ENCODE measurements at places on chromosomes 5 and 9. TPM values are rescaled to one million over a fixed set of nuclear protein-coding genes. Genes with fewer than 3 reads are reported as not detected.

DNA sequence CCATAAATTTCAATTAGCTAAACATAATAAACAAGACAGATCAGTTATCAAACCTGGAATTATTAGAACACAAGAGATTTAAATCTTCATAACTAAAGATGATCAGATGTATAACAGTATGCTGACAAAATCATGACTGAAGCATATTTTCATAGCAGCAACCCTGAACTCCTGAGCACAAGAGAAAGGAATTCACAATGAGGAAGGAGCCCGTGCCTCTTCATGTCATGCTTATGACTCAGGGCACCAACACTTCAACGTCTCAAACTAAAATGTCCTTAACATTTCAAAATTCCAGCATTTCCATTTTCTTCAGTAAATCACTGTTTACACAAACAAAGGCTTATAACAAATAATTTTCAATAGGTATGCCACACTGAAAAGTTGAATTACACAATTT lies 6.7 kb downstream of the AP3B1 start:
- H3K4me3 ChIP-seq = no peak overlapping the region
- no peaks in the 10 kb centered on the region for H3K36me3 ChIP-seq
- DNase-seq = no peak
- no peaks in the 10 kb centered on the region for H3K27me3 ChIP-seq
- no peak overlapping the region for H3K27ac ChIP-seq

DNA sequence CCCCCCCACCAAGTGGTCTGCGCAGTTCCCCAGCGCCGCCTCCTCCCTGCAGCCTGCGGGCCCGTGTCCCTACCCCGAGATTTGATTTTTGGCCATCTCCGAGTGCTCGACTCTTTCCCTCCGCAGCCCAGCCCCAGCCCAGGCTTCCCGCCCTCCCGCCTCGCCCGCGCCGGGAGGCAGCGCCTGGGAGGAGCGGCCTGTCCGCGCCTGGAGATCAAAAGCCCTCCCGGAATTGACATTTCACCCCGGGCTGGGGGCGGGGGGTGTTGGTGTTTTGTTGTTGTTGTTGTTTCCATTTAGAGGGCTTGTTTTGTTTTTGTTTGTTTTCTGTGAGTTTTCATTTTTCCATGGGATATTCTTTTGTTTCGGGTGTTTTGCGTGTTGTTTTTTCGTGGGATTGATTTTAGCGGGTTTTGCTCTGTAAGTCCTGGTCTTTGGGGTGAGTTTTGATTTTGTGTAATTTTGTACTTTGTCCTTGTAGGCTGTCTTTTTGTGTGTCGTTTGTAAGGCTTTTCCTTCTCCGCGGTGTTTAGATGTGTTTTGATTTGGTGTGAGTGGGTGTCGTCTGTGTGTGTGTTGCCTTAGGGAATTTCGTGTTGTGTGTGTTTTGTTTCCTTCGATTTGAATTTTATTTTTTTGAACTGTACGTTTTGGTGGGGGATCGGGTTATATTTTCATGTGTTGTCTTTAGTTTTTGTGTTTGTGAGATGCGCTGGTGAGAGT lies 1.7 kb upstream of the PAX5 start:
- H3K4me1 ChIP-seq = peaks cover 12% of the 10 kb centered on the region
- peak overlapping the region; percentile 12 for H3K27ac ChIP-seq
- no peak overlapping the region for H3K4me3 ChIP-seq

DNA sequence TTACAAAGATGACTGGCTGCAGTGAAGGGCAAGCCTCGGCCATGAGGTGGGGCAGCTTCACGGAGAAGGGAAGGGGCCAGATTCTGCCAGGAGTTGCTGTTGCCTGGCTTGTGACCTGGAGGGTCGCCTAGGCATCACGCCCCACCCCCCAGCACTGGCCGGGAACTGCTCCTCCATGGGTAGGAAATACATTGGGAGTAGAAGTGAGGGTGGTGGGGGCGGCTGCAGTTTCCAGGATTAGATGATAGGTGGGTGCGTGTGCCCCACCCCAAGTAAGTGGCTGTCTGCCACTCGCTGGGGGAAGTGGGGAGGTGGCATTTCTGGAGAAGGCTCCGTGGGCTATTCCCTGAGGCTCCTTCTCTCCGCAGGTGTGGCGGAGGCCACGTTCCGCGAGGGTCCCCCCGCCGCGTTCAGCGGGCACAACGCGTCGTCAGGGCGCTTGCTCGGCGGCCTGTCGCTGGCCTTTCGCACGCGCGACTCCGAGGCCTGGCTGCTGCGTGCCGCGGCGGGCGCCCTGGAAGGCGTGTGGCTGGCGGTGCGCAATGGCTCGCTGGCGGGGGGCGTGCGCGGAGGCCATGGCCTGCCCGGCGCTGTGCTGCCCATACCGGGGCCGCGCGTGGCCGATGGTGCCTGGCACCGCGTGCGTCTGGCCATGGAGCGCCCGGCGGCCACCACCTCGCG lies 16.9 kb downstream of the CRB2 start:
- no peak overlapping the region for H3K4me3 ChIP-seq
- H3K27ac ChIP-seq = no peak overlapping the region
- DNase-seq = no peak
- peaks cover 29% of the 10 kb centered on the region for H3K27me3 ChIP-seq
- no peaks in the 10 kb centered on the region for H3K36me3 ChIP-seq
- H3K4me1 ChIP-seq = no peaks in the 10 kb centered on the region

DNA sequence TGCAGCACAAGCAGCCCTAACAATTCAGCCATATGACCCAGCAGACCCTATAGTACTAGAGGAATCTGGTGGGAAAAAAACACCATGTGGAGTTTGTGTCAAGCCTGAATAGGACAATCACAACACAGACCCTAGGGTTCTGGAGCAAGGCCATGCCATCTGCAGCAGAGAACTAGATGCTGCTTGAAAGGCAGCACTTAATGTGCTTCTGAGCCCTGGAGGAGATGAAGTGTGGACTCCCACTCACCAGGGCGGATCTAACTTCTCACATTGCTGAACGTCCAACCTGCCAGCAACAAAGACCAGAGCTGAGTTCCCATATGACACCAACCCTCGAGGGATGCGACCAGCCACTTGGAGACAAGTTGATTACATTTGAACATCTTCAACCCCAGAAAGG lies 43.2 kb downstream of the GABBR2 start:
- H3K4me1 ChIP-seq = no peaks in the 10 kb centered on the region
- no peak overlapping the region for H3K27ac ChIP-seq
- H3K27me3 ChIP-seq = no peaks in the 10 kb centered on the region
- no peaks in the 10 kb centered on the region for H3K36me3 ChIP-seq

DNA sequence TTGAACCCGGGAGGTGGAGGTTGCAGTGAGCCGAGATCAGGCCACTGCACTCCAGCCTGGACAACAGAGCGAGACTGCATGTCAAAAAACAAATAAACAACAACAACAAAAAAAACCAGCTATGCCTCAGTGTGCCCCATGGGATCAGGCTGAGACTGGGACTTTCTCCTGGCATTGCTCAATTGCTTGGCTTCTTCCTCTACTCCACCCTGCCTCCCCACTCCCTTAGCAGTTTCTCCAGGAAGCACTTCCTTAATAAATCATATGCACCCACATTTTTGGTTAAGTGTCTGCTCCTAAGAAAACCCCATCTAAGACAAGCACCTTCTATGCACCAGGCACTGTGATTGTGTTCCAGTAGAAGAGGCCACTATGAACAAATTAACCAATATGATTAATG lies 41.0 kb upstream of the TMEM252 start:
- H3K36me3 ChIP-seq = no peaks in the 10 kb centered on the region
- no peak overlapping the region for H3K27ac ChIP-seq
- H3K4me1 ChIP-seq = no peaks in the 10 kb centered on the region
- no peak for DNase-seq
- H3K4me3 ChIP-seq = no peak overlapping the region
- no peaks in the 10 kb centered on the region for H3K27me3 ChIP-seq

Gene STKLD1
- polyA plus RNA-seq = 8.1 TPM

DNA sequence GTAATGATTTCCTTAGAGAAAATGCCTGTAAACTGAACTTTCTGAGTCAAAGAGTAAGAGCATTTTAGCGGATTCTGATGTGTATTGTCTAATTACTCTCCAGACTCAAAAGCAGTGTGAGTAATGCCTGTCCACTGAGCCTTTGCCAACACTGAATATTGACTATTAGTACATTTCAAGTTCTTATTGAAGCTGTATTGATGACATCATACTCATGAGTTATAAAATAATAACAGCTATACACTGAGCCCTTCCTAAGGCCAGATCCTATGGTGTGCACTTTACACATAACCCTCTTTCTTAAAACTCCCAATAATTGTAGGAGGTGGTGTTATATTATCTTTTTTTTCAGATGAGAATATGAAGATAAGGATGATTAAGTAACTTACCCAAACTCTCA lies 152.8 kb upstream of the TRPC7 start:
- no peak overlapping the region for H3K4me3 ChIP-seq
- H3K4me1 ChIP-seq = no peaks in the 10 kb centered on the region
- no peak for DNase-seq
- no peaks in the 10 kb centered on the region for H3K27me3 ChIP-seq
- H3K27ac ChIP-seq = no peak overlapping the region

- no peak overlapping the region for H3K4me3 ChIP-seq
- no peaks in the 10 kb centered on the region for H3K27me3 ChIP-seq
- no peaks in the 10 kb centered on the region for H3K4me1 ChIP-seq
- DNase-seq = no peak
- H3K27ac ChIP-seq = no peak overlapping the region
Measured at GRCh38 chr5:77282337-77283027, 72.0 kb downstream of the PDE8B start.

Gene NIPSNAP3A
- polyA plus RNA-seq = 31.1 TPM

DNA sequence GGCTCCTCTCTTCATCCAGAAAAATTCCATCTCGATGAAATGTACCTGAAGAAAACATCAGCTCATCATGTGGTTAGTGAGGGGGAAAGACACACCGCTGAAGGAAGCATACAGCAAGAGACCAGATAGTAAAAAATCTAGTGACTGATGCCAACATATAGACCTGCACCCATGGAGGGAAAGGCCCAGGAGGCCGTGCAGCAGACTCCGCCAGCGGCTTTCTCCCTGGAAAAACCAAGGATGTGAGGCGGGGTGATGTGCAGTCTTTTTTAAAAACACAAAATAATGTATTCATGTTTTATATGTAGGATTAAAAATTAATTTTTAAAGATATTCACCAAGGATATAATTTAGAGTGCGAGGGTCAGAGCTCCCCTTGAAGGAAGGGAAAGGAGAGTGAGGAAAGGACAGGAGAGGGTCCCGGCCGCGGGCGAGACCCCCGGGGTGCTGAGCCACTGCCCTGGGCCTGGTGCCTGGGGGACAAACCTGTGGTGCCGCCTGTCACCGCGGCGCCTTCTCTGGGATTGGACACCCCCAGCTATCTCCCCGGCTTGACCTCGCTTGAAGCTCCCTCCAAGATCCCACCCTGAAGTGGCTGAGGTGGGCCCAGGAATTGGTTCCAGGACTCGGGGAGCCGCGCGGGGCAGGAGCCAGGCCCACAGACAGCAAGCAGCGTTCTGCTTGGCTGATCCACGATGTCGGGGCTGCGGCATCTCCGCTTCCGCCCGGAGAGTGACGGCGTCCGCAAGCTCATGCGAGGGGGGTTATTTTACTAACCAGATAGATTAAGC lies 12.1 kb upstream of the UNC5A start:
- no peaks in the 10 kb centered on the region for H3K36me3 ChIP-seq
- H3K4me1 ChIP-seq = no peaks in the 10 kb centered on the region
- DNase-seq = no peak
- H3K27ac ChIP-seq = no peak overlapping the region
- peaks cover 15% of the 10 kb centered on the region for H3K27me3 ChIP-seq
- H3K4me3 ChIP-seq = no peak overlapping the region

DNA sequence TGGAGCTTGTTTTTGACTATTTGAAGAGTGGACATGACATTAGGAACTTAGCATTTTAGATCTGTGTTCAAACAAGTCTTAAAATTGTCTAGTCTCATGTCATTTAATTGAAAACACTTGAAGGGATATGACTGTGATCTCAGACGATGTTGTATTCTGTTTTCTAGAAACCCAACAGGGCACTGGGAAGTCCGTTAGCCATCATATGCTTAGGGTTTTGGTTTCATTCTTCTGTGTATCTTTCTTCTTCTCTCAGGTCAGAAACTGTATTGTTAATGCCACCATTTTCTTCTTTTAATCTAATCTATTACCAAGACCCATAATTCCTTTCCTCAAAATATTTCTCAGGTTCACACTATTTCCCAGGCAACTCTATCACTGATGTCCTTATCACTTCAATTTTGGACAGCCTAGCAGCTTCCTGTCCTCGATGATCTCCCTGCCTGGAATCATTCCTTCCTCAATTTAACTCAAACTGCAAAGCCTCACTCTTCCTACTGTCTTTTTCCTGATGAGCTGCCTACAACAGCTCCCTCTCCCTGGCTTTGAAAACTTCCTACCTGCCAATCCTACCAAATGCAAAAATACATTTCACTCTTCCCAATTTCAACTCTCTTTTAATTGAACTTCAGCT lies 77.7 kb downstream of the MEF2C start:
- H3K4me3 ChIP-seq = no peak overlapping the region
- H3K36me3 ChIP-seq = no peaks in the 10 kb centered on the region
- no peaks in the 10 kb centered on the region for H3K4me1 ChIP-seq
- DNase-seq = no peak

Data from small intestine (tissue), 16 donors.